Activated T-cell treated with anti-CD3 and anti-CD28 coated beads for 4 hours (primary cell): ENCODE measurements at places on chromosomes 2 and 18.

- DNase-seq = no peak
Measured at GRCh38 chr2:144849612-144850011, 329.7 kb upstream of the ZEB2 start.

DNA sequence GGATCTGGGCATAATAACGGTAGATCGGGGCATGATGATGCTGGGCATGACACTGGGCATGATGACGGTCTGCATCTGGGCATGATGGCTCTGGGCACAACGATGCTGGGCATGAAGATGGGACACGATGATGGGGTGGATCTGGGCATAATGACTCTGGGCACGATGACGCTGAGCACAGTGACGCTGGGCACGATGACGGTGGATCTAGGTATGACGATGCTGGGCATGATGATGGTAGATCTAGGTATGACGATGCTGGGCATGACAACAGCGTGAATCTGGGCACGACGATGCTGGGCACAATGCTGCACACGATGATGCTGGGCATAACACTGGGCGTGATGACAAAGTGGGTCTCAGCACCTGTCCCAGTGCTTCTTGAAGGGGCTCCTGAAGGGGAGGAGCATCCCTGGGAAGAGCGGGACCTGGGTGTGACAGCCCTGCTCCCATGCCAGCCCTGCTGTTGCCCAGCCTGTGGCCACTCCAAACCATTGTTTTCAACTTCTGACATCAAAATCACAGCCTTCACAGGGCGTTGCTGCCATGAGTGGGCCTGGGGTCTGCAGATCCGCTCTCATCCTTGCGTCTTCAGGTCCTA is 30.4 kb upstream of the ALLC start:
- no peak for DNase-seq

DNA sequence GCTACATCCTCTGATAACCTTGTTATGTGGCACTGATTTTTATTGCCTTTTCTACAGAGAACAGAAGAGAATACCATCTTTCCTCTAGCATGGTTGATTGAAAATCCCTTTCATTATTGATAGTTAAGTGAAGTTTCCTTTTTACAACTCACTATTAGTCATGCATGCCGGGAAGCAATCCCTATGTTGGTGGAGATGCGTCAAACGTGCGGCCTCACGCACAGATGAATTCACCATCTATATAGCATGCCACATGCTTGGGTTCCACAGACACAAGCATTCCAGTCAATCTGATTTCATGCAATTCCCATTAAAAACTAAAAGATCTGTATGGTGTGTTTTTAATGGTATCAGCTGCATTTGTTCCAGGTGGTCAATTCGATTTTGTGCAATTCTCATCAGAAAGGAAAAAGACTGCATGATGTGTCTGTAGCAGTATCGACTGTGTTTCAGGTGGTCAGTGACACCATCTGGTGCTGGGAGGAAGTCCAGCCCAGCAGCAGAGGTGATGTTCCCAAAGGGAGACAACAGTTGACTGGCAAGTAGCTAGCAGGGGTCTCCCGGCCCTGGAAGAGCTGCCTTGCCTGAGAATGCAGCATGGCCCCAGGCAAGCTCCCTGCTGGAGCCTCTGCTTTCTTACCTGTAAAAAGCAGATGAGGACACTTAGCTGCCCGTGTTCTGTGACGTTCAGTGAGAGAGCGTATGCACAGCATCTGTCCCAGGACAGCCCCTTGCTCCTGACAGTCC is 151.3 kb upstream of the NCK2 start:
- DNase-seq = no peak

- DNase-seq = no peak
Measured at GRCh38 chr2:234555616-234556249, 58.9 kb upstream of the ARL4C start.

GRCh38 chr2:26913999-26914658 is 56.3 kb upstream of the MAPRE3 start:
- no peak for DNase-seq

- no peak for DNase-seq
Measured at GRCh38 chr2:218244204-218244603, 16.6 kb upstream of the GPBAR1 start.

GRCh38 chr2:62956651-62957050 is 94.0 kb upstream of the OTX1 start:
- DNase-seq = no peak
